ENCODE measurements at places on chromosomes 4 and X.

- no peak for DNase-seq
These were observed 63.3 kb downstream of the KCNIP4 start for GRCh38 chr4:21885241-21885640.

- DNase-seq = no peak
These were observed 37.5 kb downstream of the ARHGAP10 start for GRCh38 chr4:147769386-147769785.

- DNase-seq = no peak
These were observed 18.9 kb downstream of the DNAJB14 start for GRCh38 chr4:99927566-99927965.

GRCh38 chrX:130830599-130831346 is 72.2 kb downstream of the ENOX2 start:
- DNase-seq = no peak

DNA sequence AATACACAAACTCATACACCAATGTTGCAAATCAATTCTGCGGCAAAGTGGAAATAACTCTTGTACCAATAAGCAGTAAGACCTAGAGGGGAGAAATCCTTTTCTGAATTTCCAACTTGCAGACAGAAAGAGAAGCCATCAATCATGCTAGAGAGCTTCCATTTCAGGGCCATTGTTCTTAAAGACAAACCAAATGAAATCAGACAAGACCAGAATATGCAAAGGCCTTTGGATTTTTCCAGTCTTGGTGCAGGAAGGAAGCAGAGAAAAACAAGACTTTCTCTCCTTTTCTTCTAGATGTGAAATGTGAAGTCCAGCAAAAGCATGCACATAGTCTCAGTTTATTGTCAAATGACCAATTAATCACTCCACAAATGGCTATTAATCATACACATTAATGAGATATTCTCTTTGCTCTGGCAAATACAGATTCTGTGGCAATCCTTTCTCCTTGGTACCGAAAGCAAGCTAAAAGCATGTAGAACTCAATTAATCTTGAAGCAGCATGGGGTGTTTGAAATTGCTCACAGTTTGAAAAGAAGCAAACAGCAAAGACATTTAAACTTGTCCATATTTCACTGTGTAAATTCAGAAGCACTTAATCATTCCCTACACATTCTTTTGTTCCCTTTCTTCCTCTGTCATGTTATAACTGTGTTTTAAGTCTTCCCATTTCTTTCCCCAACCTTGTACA is 466.1 kb downstream of the GPAT3 start:
- DNase-seq = no peak

DNA sequence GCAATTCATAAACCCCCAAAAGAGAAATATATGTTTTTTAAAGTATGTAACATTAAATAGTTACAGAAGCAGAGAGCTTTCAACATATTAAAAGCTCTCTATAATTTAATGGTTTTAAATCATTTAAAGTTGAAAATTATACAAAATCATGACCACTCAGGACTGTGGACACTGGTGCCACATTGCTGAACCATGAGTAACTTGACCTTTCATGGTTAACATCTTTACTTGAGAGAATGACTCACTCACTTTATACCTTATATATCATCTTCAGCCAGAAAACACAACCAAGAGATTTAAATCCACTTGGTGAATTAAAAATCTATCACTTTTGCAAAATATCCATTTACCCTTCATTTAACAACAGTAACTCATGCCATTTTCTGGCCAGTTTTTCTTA is 584.3 kb upstream of the SMIM31 start:
- no peak for DNase-seq

GRCh38 chr4:113871080-113871479 is 108.4 kb downstream of the ARSJ start:
- no peak for DNase-seq

DNA sequence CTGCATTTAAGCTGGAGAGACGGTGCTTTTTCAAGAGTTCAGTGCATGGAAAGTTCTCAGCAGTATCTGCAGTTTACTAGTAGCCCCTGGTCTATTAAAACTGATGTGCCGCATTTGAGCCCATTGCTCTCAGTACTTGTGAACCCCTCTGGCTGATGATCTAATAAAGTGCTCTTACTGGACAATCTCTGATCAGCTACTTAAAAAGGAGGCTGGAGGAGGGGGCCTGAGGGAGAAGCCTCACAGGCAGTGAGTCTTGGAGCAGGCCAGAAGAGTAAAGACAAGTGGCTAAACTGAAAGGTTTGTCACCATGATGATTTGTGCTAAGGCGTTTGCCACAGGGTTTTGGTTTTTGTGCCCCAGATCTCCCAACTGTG is 138.5 kb downstream of the ARX start:
- no peak for DNase-seq

DNA sequence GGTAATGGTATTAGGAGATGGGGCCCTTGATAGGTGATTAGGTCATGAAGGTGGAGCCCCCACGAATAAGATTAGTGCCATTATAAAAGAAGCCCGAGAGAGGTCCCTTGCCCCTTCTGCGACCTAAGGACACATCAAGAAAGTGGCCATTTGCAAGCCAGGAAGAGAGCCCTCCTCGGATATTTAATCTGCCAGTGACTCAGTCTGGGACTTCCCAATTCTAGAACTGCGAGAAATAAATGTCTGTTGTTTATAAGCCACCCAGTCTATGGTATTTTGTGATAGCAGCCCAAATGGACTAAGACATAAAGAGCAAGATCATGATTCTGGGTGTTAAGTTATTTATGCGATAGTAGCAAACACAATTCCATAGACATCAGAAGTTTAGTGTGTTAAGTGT is 192.2 kb downstream of the LDB2 start:
- no peak for DNase-seq

GRCh38 chr4:150573534-150573933 is 8.4 kb upstream of the MAB21L2 start:
- DNase-seq = no peak

DNA sequence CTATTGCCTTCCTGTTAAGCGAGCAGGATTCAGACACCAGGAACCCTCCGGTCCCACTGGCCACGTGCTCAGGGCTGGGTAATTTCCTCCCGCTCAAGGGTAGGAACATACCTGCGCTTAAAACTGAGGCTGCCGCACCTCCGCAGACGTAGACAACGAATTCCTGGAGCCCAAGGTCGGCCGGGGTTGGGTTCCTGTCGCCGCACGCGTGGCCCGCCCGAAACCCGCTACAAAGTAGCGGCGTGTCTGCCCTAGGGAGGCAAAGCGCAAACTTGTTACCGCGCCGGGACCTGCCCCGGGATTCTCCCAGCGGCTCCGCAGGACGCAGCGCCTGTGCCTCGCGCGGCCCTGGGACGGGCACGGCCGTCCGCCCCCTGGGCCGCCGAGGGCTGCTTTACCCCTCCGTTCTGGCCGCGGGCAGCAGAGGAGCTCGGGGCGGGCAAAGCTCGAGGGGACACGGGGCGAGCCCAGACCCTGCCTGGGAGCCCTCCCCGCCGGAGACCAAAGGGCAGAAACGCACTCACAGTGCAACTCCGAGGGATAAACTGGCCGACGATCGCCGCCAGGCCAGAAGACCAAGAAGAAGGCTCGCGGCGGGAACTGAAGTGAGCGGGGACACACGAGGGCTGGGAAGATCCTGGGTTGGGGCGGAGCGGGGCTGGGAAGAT is at the start of gene ERVMER34-1:
Gene ERVMER34-1 (minus strand): TSS at position 607 of the 668 bp plus-strand sequence. CDS start 5,905 bp downstream, outside the sequence.
- no peak for DNase-seq
